CD4-positive, alpha-beta T cell treated with Interleukin-1 beta for 1 hour (primary cell): ENCODE measurements at places on chromosomes 3 and 15.

GRCh38 chr15:98937413-98938104, 70.0 kb downstream of the PGPEP1L start:
- no peak for DNase-seq

- no peak for DNase-seq
Measured at GRCh38 chr15:28890711-28891495, 5.1 kb downstream of the APBA2 start.

GRCh38 chr3:71825551-71826283, 40.8 kb upstream of the PROK2 start:
- DNase-seq, result no peak

- no peak for DNase-seq
Measured at GRCh38 chr15:78200276-78200930, 34.0 kb downstream of the ACSBG1 start.

DNA sequence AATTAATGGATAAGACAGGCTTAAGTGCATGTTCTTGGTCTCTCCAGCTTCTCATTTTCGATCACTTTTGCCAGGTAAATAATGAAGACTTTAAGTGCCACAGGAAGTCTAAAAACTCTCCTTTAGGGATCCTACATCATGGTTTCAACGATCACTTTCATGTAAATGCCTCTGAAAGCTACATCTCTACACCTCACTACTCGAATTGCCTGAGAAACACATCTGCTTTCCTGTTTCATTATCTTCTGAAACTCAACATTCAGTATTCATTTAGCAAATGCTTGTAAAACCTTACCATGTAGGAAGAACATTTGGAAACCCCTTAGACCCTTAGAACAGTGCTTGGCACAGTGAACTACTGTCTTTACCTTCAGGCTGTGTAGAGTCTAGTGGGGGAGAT, 16.2 kb downstream of the THAP10 start:
- DNase-seq, result no peak
